Stimulated activated effector memory CD8-positive, alpha-beta T cell treated with anti-CD3 and anti-CD28 coated beads, Interleukin-12 subunit alpha, Interleukin-12 subunit beta, amount 100 ng/mL, for 72 hours (primary cell): ENCODE measurements at places on chromosomes 3 and 15.

GRCh38 chr15:63945838-63946298 lies 100.4 kb downstream of the DAPK2 start:
- DNase-seq = no peak

DNA sequence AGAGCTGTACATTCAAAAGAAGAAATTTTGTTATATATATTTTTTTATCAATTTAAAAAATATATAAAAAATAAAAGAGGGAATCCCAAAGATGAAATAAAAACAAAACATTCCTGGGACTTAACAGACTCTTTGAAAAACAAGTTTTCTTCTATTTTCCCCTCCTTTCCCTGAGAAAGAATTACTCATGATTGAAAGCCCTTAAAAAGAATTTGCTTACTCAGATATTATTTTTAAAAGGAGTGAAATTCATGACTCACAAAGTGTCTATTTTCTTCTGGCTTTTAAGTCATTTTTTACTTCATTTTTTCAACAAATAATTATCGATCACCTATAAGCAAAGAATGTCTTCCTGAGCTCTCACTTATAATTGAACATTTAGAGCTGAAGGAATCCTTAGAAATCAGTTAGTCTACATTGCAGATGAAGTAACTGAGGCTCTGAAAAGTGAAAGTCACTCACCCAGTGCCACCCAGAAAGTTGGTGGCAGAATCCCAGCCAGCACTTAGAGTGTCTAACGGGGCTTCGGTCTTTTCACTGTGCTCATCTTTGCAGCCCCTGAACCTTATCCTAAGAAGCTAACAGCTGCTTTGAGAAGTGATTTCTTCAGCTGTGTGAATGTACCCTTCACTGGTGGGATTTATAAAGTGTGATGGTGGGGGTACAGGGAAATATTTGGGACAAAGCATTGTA lies 42.5 kb upstream of the NUDT16 start:
- DNase-seq = no peak

DNA sequence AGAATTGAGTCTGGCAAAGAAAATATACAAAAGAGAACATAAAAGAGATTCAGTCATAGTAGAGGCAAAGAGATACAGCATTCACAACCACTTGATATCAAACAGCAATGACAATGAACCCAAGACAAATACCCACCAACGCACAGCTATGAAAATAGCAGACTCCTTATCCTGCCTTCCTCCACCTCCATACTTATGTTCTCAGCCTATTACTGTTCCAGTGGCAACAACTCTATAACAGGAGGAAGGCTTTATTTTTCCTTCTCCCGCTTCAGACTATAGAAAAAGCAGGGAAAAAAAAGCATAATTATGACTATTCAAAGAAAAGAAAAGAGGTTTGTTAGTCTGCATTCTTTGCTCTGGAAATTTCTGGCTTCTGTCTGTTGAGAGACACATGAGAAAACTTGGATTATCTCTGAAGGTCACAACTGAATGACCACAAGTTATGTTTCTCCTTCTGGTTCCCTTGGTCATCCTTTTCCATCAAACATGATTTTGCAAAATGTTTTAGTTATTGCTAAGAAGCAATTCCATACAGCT lies 81.2 kb upstream of the PLXND1 start:
- DNase-seq = no peak

DNA sequence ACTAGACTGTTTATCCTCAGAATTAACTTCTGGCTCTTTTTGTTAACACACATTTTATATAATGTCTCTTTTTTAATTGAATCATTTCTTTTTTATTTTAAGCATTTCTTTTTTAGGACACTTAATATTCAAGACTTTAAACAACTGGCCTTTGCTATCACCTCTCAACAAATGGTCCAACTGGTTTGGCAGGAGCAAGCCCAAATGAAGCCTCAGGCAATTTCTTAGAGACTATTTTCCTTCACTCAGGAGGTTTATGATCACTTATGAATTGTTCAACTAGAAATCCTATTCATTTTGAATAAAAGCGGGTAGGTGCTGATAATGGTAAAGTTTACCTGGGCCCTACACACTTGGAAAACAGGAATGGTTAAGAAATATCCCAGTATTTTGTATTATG lies 705.6 kb upstream of the GBE1 start:
- DNase-seq = no peak

GRCh38 chr15:76861815-76862397 lies 43.2 kb downstream of the SCAPER start:
- no peak for DNase-seq

DNA sequence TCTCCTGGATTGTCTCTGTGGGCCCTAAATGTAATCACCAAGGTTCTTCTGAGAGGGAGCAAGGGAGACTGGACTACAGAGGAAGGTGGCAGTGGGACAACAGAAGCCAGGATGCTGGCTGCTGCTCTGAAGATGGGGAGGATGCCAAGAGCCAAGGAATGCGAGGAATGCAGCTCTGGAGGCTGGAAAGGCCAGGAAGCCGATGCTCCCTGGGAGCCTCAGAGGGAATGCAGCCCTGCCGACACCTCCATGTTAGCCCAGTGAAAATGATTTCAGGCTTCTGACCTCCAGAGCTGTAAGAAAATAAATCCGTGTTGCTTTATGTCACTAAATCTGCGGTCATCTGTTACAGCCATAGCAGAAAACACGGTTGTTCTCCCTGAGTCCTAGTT lies 44.1 kb downstream of the UMPS start:
- DNase-seq = no peak

DNA sequence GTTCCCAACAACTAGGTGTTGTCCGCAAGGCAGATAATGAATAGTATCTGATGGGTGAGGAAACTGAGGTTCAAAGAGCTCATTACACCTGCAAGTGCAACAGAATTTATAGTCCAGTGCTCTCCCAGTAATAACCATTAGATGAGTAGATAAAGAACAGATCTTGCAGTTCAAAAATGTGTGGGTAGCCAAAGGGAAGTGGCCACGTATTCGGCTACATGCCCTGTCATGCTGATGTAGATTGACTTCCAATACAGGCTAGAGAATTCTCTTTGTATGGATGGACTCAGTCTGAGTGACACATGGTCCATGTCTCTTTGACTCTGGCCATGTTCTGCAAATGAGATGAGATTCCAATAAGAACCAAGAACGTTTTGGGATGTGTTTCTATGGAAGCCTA lies 187.9 kb upstream of the LPP start:
- no peak for DNase-seq

GRCh38 chr3:101325393-101326134 lies 5.2 kb upstream of the IMPG2 start:
- no peak for DNase-seq

DNA sequence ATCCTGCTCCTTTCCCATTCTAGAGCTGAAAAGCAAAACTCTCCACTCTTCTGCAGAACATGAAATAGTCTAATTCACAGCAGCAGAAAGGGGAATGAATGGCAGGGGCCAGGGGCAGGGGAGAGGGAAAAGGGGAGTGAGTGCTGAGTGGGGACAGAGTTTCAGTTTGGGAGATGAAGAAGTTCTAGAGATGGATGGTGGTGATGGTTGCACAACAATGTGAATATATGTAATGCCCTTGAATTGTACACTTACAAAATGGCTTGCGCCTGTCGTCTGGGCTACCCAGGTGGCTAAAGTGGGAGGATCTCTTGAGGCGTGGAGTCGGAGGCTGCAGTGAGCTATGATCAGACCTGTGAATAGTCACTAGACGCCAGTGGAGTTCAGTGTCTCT lies 78.5 kb upstream of the MEF2A start:
- no peak for DNase-seq

GRCh38 chr3:30511524-30512251 lies 94.7 kb upstream of the TGFBR2 start:
- DNase-seq = no peak

- DNase-seq = no peak
These were observed 12.8 kb upstream of the MOBP start for GRCh38 chr3:39454591-39455217.

DNA sequence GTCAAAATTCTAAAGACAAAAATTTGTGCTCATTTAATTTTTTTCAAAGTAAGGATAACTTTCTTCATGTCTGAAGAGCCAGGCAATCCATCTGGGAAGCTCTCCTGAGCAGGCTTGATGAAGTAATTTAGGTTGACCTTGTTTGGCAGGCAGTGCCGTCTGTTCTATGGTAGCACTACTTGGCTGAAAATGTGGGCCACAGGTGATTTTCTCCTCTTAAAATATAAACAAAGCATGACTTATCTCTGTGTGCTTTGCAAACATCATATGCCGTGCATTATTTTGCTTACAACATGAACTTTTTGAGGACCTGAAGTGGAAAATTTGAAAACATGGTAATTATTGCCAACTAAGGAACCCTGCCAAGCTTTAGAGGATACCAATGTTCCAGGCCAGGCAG lies 143.2 kb downstream of the RAP2B start:
- no peak for DNase-seq

DNA sequence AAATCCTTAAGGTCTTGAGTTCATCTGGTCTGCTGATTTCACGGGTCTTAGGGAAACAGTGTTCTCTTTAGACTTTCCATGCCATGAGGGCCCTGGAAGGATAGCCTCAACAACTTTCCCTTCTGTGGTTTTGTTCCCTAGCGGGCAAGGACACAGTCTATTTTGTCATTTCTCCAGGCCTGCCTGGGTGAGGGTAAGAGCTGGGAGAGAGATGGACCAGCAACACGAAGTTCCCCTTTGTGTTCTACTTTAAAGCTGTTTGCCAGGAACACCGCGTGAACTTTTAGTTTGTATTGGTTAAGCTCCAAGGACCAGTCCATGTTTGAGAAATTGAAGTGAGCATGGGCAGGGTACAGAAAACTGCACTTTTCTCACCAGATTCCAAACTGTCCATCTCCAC lies 20.9 kb downstream of the ST3GAL6 start:
- no peak for DNase-seq

DNA sequence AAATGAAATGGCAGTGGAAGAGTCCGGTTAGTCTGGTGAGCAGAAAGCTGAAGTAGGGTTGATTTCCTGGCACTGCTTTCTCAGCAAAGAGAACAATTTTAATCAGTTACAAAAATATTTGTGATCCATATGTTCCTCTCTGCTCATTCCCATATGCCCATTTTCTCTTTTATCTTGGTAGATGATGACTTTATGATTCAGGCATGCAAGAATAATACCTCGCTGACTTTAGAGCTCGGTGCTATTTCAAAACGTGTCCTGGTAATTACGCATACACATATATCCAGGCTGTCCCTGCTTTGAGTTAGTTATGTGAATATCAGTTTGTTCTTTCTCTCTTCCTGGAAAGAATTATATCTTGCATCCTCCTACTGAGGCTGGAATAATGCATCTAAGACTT lies 38.5 kb downstream of the ARPP21 start:
- DNase-seq = no peak

GRCh38 chr3:148433665-148434064 lies 264.0 kb upstream of the AGTR1 start:
- no peak for DNase-seq

DNA sequence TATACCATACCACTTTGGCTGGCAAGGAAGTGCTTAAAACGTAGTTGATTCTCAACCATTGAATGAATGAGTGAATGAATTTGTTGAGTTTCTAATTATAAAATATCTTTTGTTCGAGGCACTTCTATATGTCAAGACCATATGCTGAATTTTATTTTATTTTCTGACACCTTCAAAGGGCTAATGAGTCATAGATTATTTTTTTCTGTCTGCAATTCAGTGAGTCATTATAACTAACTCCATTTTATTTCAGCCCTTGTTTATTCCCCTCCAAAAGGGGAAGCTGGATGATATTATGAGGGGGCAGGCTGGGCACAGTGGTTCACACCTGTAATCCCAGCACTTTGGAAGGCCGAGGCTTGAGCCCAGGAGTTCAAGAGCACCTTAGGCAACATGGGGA lies 142.4 kb downstream of the P2RY1 start:
- DNase-seq = no peak

- no peak for DNase-seq
These were observed 62.1 kb upstream of the XCR1 start for GRCh38 chr3:46089237-46090011.

- no peak for DNase-seq
These were observed 366.3 kb downstream of the TIGIT start for GRCh38 chr3:114660124-114660523.

GRCh38 chr3:184227481-184227935 lies 1.9 kb upstream of the VWA5B2 start:
- DNase-seq = peak; percentile 74

DNA sequence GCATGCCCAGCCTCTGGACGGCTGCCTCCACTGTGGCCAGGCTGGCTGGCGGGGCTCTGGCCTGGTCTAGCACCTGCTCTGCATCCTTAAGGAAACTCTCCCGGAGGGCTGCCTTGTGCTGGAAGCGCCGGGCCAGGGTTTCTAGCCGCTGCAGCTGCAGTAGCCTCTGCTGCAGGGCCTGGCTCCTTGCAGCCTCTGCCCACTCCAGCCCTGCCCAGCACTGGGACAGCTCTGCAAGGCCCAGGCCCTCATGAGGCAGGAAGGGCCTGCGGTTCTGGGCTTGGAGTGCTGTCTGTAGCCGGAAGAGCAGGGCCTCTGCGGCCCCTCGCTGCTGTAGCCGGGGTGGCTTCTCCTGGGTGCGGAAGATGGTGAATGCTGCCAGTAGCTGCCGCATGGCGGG lies 8.0 kb downstream of the SPTBN5 start:
- DNase-seq = no peak

GRCh38 chr3:16849795-16850194 lies 35.0 kb upstream of the PLCL2 start:
- DNase-seq = no peak

GRCh38 chr3:154701055-154701454 lies 271.1 kb upstream of the GPR149 start:
- no peak for DNase-seq

- DNase-seq = no peak
These were observed 839.8 kb upstream of the ALCAM start for GRCh38 chr3:104526901-104527401.

- no peak for DNase-seq
These were observed 43.0 kb downstream of the CD200R1 start for GRCh38 chr3:112931736-112932521.

- no peak for DNase-seq
These were observed 42.5 kb upstream of the DYNC1LI1 start for GRCh38 chr3:32613183-32613582.

DNA sequence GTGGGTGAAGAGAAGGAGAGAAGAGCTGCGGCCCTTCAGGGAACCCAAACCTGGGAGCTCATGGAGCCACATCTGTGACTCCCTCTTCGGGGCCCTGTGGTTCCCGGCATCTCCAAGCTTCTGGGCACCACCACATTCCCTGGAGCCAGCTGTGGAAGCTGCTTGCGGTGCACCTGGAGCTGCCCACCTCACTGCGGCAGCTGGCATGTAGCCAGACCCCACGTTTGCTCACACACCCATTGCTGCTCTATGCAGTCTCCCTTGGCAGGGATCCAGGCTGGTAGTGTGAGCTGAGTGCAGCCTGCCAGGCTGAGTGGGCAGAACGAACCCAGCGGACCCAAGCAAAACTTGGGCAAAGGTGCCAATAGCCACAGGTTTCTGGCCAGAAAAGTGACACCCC lies 16.8 kb upstream of the PLA2G4E start:
- DNase-seq = no peak

- no peak for DNase-seq
These were observed 399.7 kb upstream of the THBS1 start for GRCh38 chr15:39181056-39181747.
